ENCODE measurements at places on chromosomes 2 and 18. TPM values are rescaled to one million over a fixed set of nuclear protein-coding genes. Genes with fewer than 3 reads are reported as not detected.
A peak's percentile ranks its signal among the peaks of the same experiment; 100 is the strongest.

DNA sequence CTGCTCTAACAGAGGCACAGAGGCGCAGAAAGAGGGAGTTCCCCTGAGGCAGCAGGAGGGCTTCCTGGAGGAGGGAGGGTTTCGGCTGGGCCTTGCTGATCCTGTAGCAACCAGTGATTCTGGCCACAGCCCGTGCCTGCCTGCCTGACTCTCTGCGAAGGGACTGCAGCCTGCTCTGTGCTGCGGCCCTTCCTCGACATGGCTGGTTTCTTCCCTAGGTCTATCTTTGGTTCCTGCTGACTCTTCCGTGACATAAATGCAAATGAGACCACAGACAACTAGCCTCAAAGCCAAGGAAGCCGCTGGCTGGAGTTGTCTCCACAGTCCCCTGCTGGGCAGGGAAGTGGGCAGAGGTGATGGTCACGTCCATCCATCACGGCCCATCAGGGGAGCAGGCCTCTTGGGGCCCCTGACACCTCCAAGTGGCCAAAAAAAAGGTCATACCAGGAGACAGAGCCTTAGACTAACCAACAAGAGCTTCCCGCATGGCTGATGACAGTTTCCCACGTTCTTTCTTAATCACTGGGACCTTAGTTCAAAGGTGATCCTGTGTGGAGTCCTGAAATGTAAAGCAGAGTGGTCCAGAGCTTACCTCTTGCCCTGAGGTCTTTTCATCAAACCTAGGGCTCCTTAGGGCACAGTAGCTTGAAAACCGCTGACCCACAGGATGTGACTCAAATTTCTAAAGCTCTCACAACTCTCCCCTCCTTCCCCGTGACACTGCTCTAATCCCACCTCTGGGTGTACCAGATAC, 55.3 kb downstream of the HS1BP3 start:
- no peak for DNase-seq

DNA sequence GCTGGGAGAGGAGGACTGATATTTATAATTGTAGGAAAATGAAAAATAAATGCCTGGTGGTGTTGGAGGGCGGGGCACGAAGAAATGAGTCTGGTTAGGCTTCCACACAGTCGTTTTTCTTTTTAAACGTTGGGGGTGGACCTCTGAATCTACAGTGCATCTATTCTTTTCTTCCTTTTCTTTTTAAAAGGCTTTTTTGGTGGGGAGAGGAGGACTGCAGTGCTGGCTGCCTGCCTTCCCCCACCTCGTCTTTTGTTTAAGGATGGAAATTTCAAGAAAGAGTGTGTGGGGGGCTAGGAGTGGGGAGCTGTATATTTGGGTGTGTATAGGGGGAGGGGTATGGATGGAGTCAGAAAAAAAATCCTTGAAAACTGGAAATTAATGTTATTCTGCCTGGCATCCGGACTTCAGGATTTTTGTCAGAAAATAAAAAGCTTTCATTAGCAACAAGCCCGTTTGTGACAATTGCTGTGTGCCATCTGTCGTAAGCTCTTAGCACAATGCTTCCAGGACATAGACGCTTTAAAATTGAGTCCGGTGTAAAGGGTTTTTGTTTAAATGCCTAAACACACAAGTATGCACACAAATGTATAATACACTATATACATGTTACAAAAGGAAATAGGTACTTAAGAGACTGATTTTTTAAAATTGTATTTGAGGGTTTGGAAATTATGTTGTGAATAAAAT, 1.1 kb downstream of the MAP2 start:
- DNase-seq: no peak

DNA sequence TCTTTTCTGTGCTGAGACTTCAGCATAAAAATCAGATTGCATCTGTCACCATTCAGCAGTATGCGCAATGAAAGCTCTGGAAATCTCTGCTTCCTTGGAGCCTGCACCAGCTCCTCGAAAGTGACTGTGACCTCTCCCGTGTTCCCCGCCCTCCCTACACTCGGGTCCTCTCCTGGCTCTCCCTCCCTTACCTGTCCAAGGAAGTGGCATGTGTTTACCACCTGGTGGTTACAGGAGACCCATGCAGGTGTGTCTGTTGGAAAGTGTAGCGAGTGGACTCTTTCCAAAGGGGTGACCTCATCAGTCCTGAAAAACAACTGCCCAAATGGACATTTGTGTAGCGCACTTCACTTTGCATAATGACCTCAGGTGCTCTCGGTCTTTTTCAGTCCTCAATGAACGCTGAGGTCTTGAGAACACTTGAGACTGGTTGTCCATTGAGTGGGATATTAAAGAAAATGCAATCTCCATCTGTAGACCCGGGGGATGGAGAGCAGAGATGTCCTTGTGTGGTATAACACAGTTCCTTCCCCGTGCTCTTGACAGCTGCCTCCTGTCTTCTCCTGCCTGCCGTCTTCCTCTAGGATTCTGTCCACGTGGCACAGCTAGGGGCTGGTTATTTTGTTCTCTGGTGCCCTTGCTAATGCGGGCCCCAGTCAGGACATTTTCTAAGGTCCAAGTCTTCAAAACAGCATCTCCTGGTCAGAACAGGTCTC, 133.2 kb downstream of the ACKR3 start:
- no peak for DNase-seq

GRCh38 chr18:78647018-78647417, 332.6 kb upstream of the SALL3 start:
- no peak for DNase-seq

- no peak for DNase-seq
Measured at GRCh38 chr2:216920937-216921456, 61.1 kb upstream of the TNP1 start.

GRCh38 chr2:9945596-9945995, 5.9 kb upstream of the GRHL1 start:
- no peak for DNase-seq

DNA sequence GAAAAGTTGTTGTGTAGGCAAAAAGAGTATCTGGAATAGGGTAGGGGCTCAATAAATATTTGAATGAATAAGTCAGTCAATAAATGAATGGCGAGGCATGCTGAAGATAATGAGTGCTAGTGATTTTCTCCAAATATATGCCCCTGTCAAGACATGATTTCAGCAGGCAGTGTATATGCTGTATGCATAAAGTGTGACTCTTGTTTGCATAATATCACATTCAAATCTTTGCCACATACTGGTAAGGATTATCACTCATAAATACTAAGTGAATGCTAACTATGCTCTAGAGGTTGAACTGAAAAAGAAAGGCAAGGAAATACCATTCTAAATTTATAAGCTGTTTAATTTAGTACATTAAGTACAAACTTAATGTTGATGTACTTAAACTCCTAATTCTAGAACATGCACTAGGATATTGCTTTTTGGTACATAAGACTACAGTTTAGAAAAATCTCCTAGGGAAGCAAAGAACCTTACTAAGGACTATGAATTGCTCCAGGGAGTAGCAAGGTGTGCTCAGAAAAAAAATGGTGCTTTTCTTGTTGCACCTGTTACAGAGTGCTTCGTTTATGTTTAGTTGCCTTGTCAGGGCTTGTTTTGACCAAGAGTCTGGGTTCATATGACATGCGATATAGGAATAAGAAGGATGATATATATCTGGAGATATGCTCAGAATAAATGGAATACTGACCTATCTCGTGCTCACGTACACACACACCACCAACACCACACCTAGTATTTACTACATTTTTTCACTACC, 224.0 kb upstream of the TANK start:
- no peak for DNase-seq

GRCh38 chr18:57780706-57781347, 22.3 kb downstream of the ATP8B1 start:
- DNase-seq: no peak

GRCh38 chr2:192500550-192501200, 305.9 kb upstream of the TMEFF2 start:
- DNase-seq: no peak

GRCh38 chr2:203905656-203906055, 30.9 kb upstream of the ICOS start:
- DNase-seq: no peak

GRCh38 chr2:17821080-17821479, 4.8 kb downstream of the MSGN1 start:
- DNase-seq: no peak

- no peak for DNase-seq
Measured at GRCh38 chr2:223820549-223820948, 16.8 kb downstream of the AP1S3 start.

DNA sequence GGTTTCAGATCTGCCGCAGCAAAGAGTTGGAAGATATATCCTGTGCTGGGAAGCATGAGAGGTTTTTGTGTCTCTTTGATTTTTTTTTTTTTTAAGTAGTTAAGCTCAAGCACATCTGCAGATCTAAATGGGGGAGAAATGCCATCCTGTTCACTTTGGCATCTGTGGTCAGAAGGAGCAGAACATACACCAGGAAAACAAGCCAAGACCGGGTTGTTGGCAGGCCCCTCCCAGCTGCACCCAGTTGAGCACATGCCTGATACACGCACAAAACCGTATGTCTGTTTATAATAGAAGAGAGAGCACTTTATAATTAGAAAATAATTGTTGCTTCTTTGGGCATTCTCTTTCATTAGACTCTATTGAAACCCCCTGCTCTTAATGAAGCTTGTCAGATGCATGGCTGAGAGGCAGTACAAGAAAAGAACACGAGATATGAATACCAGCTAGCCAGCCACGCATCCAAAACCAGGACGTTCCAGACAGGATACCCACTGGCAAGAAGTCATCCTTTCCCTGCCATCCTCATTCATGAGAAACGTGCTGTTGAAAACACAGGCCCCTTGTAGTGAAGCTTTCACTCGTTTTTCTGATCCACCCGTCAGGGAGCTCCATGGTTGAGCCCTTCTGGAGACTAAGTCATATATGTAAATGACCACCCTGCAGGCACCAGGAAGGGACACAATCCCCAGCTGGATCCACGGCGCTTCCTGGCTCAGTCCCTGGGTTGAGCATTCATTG, 152.2 kb downstream of the ALPK2 start:
- no peak for DNase-seq

GRCh38 chr2:16746833-16747232, 81.2 kb upstream of the CYRIA start:
- no peak for DNase-seq

DNA sequence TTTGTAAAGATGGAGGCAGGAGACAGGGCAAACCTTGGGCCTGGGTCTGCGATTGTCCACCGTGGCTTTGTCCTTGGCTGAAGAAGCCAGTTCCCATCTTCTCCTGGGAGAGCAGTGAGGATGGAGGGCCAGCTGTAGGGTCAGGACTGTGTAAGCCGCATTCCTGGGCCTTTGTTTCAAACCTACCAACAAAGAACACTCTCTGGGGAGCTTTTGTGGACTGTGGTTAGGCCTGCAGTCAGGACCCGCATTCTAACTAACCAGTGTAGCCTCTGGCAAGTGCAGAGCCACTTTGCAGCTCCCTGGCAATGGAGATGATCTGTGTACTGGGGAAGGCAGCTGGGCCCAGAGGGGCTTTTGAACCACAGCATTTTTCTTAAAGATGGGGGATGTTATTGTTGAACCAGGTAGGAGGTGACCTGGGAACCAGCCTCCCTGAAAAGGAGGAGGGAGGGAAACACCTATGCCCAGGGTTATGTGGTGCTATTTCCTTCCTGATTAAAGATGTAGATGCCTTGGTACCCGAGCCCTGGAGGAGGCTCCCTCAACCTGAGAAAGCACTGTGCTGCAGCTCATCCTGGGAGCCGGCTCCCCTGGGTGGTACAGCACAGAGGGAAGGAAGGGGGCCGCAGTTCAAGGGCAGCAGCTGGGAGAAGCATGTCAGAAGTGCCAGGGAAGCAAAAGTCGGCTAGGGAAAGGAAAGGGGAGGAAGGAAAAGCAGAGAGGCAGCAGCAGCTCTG, 12.7 kb upstream of the SMAD4 start:
- no peak for DNase-seq

- DNase-seq: peak; percentile 46
Measured at GRCh38 chr2:18749912-18750526, 160.7 kb upstream of the NT5C1B start.

DNA sequence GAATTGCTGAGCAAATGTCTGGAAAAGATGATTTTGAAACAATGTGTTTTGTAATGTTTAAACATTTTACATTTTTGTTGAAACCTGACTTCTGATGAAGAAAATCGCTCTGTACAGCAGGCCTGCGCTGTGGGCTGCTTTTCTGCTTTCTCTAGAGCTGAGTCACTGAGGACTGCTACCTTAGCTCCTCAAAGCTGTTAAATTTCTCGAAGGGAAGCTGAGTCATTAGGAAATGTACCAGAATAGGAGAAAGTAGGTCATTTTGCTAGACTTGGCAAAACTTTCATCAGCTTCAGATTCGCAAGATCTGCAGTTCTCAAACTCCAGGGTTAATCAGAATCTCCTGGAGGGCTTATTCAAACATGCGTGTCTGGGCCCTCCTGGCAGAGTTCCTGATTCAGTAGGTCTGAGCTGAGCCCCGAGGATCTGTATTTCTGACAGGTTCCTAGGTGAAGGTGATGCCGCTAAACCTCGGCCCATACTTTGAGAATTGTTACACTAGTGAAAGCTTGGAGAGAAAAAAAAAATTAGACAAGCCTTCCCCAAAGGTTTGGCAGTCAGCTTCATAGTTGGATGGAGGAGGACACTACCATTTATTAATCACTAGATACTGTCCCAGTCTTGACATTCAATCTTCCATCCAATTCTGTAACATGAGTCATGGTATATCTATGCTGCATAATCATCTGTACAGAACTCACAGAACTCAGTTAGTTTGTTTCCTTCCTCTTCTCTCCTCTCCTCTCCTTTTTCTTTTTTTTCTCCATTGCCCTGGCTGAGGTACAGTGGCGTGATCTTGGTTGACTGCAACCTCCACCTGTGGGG, 297.6 kb downstream of the PARD3B start:
- no peak for DNase-seq

DNA sequence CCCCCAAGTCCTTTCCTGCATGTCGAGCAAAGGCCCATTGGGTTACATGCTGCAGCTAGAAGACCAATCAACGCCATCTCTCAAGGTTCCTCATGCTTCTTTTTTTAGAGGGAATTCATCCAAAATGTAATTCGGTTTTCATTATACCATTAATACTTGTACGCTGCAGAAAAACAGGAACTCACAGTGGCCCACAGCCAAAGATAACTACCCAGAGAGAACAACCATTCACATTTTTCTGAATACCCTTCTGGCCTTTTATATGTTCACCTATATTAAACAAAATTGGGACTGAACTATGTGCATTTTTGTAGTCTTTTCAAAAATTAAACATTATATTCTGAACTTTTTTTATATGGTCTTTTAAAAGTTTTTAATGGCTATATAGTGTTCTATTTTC, 25.8 kb downstream of the FARP2 start:
- DNase-seq: no peak

GRCh38 chr18:10490401-10491165, 35.2 kb upstream of the NAPG start:
- DNase-seq: no peak

- no peak for DNase-seq
Measured at GRCh38 chr2:231009236-231009919, 13.5 kb downstream of the SPATA3 start.

GRCh38 chr2:25380586-25381375, 39.1 kb upstream of the DNMT3A start:
- DNase-seq: no peak

GRCh38 chr18:11909591-11910026, 1.5 kb upstream of the MPPE1 start:
- DNase-seq: no peak

The MAL gene
- not detected for total RNA-seq

The REG3G gene
- not detected for total RNA-seq

The RASGRP3 gene
- 0.58 TPM for total RNA-seq

The IL1F10 gene
- not detected for total RNA-seq

The CYBRD1 gene
- total RNA-seq: 47.7 TPM

The TMEM163 gene
- not detected for total RNA-seq

The REG3A gene
- not detected for total RNA-seq

The DCC gene
- 1.0 TPM for total RNA-seq

Measured in mesothelial cell of epicardium (in vitro differentiated cells).